H9 (cell line): ENCODE measurements at places on chromosomes 4 and X. TPM values are rescaled to one million over a fixed set of nuclear protein-coding genes. Genes with fewer than 3 reads are reported as not detected.

The GAGE12E gene
- total RNA-seq = not detected in 2 replicates

The ZFP92 gene
- total RNA-seq = 0.66 and 0.68 TPM in 2 replicates

The TCEAL6 gene
- total RNA-seq = not detected in 2 replicates

The NAT8L gene
- total RNA-seq = 13.9 and 14.7 TPM in 2 replicates

The PFKFB1 gene
- 0.31 and 0.55 TPM in 2 replicates for total RNA-seq

The GLRB gene
- total RNA-seq = 0.50 and 0.70 TPM in 2 replicates

The ESX1 gene
- not detected in 2 replicates for total RNA-seq

DNA sequence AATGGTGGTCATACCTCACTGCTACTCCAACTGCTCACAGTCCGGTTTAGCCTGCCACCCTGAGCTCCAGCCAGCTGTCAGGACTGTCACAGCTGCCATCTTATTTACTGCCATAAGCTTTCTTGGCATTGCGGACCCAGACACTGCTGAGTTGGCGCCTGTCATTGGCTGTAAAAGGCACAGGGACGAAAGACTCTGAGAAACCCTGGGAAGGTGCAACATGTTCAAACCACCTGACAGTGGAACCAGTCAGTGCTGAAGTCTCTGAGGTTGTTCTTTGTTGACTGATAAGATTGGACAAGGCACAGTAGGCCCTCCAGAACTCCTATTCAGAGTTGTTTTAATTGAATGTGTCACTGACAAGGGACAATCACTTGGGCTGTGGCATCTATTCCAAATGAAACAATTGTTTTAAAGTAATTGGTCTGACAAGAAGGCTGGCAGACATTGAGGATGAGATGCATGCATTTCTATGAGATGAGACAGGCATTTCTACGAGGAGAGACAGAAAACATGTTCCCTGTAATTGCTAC is 927.8 kb downstream of the STPG2 start:
- no peaks in the 10 kb centered on the region for H3K27me3 ChIP-seq
- no peak overlapping the region for H3K4me3 ChIP-seq
- no peak overlapping the region for H3K27ac ChIP-seq
- H3K36me3 ChIP-seq = no peaks in the 10 kb centered on the region
- H3K4me1 ChIP-seq = no peaks in the 10 kb centered on the region

GRCh38 chrX:131289527-131289926 is 421 bp upstream of the IGSF1 start:
- no peak overlapping the region for H3K27ac ChIP-seq
- no peak for DNase-seq
- no peaks in the 10 kb centered on the region for H3K27me3 ChIP-seq
- peaks cover 9% of the 10 kb centered on the region; the same call in 2 of the 3 replicates for H3K36me3 ChIP-seq
- peaks cover 21% of the 10 kb centered on the region for H3K4me1 ChIP-seq

- peaks cover 2% of the 10 kb centered on the region; the same call in 1 of the 2 replicates for H3K4me1 ChIP-seq
- no peaks in the 10 kb centered on the region for H3K27me3 ChIP-seq
- H3K27ac ChIP-seq = no peak overlapping the region
Observed at GRCh38 chrX:10129229-10129628, 27.5 kb upstream of the CLCN4 start.

DNA sequence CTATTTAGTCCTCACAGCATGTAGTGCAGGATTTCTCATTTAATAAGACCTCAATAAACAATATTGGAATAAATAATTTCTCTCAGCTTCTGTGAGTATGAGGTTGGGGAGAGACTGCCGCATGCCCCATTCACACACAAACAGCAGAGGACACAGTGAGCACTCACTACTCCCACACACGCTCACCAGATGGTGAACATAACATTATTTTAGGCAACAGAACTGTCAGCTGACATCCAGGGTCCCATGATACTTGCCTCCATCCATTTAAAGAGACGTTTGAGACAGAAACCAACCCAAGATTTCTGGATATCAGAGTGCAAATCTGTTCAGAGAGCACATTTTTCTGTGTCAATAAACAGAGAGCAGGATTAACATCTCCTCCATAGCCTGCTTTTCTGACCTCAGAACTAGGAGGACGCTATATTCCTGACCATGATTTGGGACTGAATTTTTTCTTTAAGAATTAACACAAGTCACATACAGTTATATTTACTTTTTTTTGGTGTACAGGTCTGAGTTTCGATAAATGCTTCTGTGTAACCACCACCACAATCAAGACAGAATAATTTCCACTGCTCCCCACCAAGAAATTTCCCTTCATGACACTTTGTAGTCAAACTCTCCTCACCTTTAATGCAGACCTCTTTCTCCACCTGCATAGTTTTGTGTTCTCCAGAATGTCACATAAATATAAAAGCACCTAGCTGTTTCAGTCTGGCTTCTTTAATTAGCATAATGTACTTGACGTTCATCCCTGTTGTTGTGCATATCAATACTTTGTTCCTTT is 16.7 kb downstream of the GPRIN3 start:
- no peak overlapping the region for H3K4me3 ChIP-seq
- DNase-seq = no peak
- no peaks in the 10 kb centered on the region; the same call in 1 of the 2 replicates for H3K36me3 ChIP-seq
- no peaks in the 10 kb centered on the region for H3K27me3 ChIP-seq

GRCh38 chr4:16000708-16001483 is 37.9 kb upstream of the FGFBP2 start:
- no peaks in the 10 kb centered on the region for H3K4me1 ChIP-seq
- no peak overlapping the region for H3K27ac ChIP-seq
- no peaks in the 10 kb centered on the region for H3K27me3 ChIP-seq
- no peak for DNase-seq
- peaks cover 17% of the 10 kb centered on the region for H3K36me3 ChIP-seq

GRCh38 chr4:34271479-34272355 is 1972.6 kb downstream of the ARAP2 start:
- H3K27ac ChIP-seq = no peak overlapping the region
- no peak for DNase-seq
- no peak overlapping the region for H3K4me3 ChIP-seq
- H3K27me3 ChIP-seq = no peaks in the 10 kb centered on the region
- H3K4me1 ChIP-seq = no peaks in the 10 kb centered on the region

DNA sequence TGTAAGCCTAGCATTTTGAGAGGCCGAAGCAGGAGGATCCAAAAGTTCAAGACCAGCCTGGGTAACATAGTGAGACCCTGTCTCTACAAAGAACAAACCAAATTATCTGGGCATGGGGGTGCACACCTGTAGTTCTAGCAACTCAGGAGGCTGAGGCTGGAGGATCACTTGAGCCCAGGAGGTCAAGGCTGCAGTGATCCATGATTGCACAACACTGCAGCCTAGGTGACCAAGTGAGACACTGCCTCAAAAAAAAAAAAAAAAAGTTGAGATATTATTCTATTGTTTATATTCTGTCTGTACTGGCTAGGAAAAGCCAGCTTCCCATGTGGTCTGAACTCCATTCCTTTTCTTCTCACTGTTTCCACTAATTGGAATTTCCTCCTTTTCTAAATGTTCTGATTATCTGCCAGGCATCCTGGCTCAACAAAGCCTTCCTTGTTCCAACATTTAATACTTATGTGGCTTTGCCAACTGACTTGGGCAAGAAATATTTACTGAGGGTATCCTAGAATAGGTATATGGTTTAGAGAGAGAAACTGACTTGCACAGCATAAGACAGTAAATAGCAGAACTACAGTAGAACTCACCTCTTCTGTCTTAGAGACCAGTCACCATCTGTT is 175.2 kb upstream of the ADAMTS3 start:
- no peaks in the 10 kb centered on the region for H3K36me3 ChIP-seq
- no peak overlapping the region for H3K27ac ChIP-seq
- no peak overlapping the region for H3K4me3 ChIP-seq
- no peaks in the 10 kb centered on the region for H3K4me1 ChIP-seq

DNA sequence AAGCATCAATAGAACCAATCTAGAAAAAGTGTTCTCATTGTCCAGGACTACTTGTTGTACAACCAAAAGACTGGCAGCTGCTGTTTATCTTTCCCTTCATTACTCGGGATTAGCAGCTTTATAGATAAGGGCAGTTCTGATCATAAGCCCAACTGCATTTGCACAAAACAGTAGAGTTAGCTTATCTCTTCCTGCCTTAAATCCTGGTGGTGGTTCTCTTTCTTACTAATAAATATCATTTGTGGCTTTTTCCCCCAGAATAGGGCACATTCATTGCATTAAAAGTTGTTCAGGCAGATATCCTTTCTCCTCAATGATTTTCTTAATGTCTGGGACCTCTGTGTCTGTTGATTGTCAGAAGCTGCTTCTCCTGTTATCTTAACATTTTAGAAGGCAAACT is 20.2 kb upstream of the RRAGB start:
- H3K27me3 ChIP-seq = no peaks in the 10 kb centered on the region
- DNase-seq = no peak
- H3K4me1 ChIP-seq = no peaks in the 10 kb centered on the region
- H3K27ac ChIP-seq = no peak overlapping the region

DNA sequence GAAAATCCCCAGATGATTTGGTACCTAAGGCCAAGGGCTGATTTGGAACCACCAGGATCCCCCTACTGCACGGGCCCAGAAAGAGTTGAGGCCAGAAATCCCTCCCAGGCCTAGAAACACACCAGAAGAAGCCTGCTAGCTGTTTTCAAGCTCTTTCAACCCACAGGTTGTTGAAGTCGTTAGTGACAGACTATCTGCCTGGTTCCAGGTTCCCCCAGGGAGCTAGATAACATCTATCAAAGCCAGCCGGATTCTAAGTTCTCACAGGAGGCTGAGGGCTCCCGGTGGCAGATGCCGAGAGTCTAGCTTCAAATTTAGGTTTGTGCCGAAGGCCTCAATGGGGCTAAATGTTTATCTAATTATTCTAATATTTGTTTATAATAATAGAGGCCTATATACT is 132.0 kb upstream of the ATP6AP2 start:
- no peak overlapping the region for H3K27ac ChIP-seq
- no peaks in the 10 kb centered on the region; the same call in none of the 3 replicates for H3K36me3 ChIP-seq
- H3K4me3 ChIP-seq = no peak overlapping the region
- no peaks in the 10 kb centered on the region for H3K27me3 ChIP-seq
- no peaks in the 10 kb centered on the region for H3K4me1 ChIP-seq

DNA sequence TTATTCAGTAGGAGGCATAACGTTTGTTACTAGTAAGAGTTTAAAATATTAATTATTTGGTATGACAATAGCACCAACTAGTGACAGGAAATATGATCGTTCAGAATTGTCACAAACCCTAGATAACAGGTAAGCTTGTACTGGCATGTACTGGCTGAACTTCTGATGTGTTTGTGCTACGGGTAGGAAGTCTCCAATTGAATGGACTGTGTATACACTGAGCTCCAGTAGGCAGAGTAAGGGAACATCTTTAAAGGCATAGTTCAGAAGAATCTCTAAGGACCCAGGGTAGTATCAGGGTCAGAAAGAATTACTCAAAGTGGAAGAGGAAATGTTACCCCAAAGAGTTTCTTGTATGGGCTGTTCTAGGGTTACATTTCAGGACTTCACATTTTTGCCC is 230.4 kb downstream of the EDA2R start:
- no peak for DNase-seq
- peaks cover 8% of the 10 kb centered on the region; the same call in 1 of the 2 replicates for H3K36me3 ChIP-seq
- H3K4me1 ChIP-seq = no peaks in the 10 kb centered on the region
- H3K4me3 ChIP-seq = no peak overlapping the region

DNA sequence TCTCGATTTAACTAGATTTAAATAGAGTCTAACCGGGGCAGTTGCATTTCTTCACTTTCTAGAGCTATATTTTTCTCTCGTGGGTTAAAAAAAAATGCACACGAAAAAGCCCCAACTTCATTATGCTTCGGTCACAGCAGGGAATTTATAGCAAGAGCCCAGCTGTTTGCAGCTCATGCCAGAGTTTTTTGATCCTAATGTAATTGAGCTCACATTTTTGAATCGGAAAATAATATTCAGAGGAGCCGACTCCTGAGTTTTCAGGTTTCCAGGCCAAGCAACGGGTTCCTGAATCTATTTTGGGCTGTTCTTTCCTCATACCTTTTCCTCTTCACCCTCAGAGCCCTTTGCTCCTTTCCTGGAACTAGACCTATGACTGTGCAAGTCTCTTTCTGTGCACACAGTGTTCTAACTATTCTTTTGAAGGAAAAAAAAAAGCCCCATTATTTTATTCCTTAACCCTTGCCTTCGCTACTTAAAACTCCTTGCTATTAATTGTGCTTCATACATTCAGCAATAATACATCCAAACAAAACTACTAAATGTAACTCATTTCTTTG is 27.5 kb upstream of the ESX1 start:
- no peak for DNase-seq
- no peaks in the 10 kb centered on the region for H3K4me1 ChIP-seq
- H3K36me3 ChIP-seq = 0 out of 2 replicates have a peak, but pooled peaks cover 2% of the 10 kb centered on the region
- H3K27me3 ChIP-seq = no peaks in the 10 kb centered on the region
- no peak overlapping the region for H3K27ac ChIP-seq

- H3K36me3 ChIP-seq = peaks cover 2% of the 10 kb centered on the region; the same call in 1 of the 3 replicates
- H3K27ac ChIP-seq = no peak overlapping the region
- no peaks in the 10 kb centered on the region for H3K27me3 ChIP-seq
- no peaks in the 10 kb centered on the region for H3K4me1 ChIP-seq
Observed at GRCh38 chr4:174422893-174423256, 99.4 kb downstream of the HPGD start.

DNA sequence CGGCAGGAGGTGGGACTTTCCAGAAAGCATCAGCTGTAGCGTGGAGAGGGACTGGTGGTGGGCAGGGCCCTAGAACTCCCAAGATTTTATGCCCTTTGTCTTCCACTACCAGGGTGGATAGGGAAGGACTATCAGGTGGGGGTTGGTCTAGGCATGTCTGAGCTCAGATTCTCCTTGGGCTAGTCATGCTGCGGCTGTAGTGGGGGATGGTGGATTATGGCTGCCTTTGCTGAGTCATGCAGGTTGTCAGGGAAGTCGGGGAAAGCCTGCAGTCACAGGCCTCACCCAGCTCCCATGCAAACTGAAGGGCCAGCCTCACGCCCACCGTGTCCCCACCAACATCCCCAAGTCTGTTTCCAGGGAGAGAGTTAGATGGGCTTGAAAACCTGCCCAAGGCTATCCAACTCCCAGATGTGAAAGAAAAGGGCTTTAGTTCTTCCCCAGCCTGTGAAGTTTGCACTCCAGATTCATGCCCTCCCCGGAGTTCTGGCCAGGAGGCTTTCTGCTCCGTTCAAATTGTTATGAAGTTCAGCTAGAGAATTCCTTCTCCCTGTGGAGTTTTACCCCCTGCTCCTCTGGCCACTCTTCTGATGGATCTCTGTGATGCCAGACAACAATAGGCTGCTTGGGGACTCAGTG is 13.4 kb upstream of the MEPE start:
- no peak overlapping the region for H3K27ac ChIP-seq
- peaks cover 42% of the 10 kb centered on the region for H3K36me3 ChIP-seq
- peak; percentile 55 for DNase-seq
- H3K27me3 ChIP-seq = no peaks in the 10 kb centered on the region
- no peaks in the 10 kb centered on the region for H3K4me1 ChIP-seq

DNA sequence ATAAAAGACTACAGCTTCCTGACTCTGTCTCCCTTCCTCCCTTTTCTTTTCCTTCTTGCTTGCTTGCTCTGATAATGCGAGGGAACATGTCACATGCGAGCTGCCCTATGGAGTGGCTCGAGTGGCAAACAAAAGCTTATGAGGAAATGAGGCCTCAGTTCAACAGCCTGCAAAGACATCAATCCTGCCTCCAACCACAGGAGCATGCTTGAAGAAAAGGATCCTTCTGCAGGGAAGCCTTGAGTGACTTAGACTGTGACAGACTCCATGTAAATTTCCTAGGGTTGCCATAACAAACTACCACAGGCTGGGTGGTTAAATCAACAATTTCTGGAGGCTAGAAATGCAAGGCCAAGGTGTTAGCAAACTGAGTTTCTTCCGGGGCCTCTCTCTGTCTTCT is 152.5 kb downstream of the NR3C2 start:
- H3K4me1 ChIP-seq = no peaks in the 10 kb centered on the region
- no peaks in the 10 kb centered on the region for H3K36me3 ChIP-seq
- no peak overlapping the region for H3K27ac ChIP-seq
- DNase-seq = no peak

- no peak overlapping the region for H3K27ac ChIP-seq
- H3K4me1 ChIP-seq = no peaks in the 10 kb centered on the region
- peaks cover 5% of the 10 kb centered on the region for H3K36me3 ChIP-seq
- H3K4me3 ChIP-seq = peak overlapping the region; percentile 75
Observed at GRCh38 chr4:101791182-101791558, 640 bp downstream of the BANK1 start.
